ENCODE measurements at places on chromosomes 2 and 18. TPM values are rescaled to one million over a fixed set of nuclear protein-coding genes. Genes with fewer than 3 reads are reported as not detected.
A peak's percentile ranks its signal among the peaks of the same experiment; 100 is the strongest.

GRCh38 chr18:44637210-44638033 lies 43.3 kb upstream of the SETBP1 start:
- no peaks in the 10 kb centered on the region for H3K36me3 ChIP-seq
- no peak for DNase-seq
- no peak overlapping the region for H3K27ac ChIP-seq
- no peak overlapping the region for H3K4me3 ChIP-seq
- H3K4me1 ChIP-seq: no peaks in the 10 kb centered on the region

DNA sequence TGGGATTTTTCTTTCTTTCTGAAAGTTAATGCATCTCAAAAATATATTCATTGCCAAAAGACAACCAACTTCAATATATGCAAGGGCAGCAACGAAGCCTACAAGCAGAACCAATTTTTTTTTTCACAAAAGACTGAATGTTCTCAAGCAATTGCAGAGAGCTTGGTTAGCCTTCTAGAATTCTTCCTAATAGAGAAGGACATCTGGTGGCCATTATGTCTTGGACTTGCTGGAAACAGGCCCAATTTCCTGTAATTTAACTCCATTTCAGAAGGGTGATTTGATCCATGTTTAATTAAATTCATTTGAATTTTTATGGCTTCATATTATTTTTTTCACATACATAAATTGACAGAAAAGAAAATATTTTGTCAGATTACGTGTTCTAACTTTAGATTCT lies 208.0 kb downstream of the TPGS2 start:
- no peaks in the 10 kb centered on the region for H3K36me3 ChIP-seq
- DNase-seq: no peak
- no peaks in the 10 kb centered on the region for H3K4me1 ChIP-seq
- H3K27ac ChIP-seq: no peak overlapping the region

RRM2 gene
- 79.0 TPM for total RNA-seq

DNA sequence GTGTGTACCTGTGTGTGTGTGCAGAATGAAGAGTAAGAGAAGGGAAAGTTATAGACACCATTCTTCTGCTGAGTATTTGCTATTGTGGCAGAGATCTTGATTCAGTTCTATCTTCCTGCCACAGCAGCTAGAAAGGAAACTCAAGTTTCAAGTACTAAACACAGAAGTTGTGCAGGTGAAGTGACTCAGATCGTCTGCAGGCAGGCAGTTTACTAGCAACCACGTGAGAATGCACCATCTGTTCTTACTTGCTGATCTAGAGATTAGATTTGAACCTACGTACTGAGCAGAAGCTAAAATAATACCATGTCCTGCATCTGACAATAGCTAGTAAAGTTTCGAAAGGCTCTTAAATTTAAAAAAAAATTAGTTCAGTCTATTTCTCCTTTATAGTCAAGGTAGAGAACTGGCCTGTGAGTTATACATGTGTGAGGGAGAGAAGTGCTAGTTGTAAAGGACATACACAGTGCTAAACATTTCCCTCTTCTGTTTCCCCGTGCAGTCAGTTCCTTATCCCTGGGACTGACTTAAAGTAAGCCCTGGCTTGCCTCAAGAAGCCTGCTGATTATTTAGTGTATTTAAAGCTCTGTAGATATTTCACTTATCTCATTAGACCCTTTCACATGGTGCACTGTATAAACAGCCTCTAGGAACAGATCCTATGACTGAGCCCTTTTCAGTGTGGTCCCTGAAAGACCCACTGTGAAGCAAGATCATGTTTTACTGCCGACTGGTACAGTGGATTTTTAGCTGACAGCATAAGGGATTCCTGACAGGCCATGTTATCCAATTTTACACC lies 45.0 kb downstream of the SLC38A11 start:
- H3K4me3 ChIP-seq: no peak overlapping the region
- H3K4me1 ChIP-seq: no peaks in the 10 kb centered on the region
- H3K36me3 ChIP-seq: no peaks in the 10 kb centered on the region
- peak overlapping the region; percentile 79 for H3K27ac ChIP-seq
- peak; percentile 86 for DNase-seq

ARHGAP28 gene
- total RNA-seq: 4.7 TPM

DNA sequence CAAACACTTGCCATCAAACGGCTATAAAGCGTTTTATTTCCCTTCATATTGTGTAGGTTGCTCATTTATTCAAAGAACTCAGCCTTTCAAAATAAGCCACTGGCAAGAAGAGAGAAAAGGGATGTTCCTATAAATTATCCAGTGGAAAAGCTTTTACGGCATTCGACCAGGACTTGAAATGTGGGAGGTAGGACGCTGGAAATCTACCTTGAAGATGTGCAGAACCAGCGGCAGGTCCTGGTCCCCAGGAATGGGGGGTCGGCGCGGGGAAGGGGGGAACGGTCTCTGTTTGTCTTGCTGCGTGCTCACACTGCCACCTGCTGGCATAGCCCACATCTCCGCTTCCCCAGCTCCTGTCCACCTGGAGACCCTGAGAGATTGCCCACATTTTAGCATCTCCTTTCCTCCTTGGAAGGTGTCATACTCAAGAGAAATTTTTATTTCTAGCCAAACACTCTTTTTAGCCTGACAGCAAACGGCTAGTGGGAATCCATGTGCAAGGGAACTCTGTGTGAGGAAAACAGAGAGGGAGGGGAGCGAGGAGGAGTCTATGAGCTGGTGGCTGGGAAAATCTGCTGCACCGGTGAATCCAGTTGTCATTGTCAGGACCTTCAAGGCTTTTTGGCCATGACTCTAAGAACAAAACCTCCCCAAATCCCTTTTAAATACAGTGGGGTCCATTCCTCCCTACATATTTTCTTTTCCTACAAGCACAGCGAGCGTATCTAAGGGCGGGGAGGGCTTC lies 349.0 kb upstream of the PKDCC start:
- no peaks in the 10 kb centered on the region for H3K27me3 ChIP-seq
- H3K4me1 ChIP-seq: no peaks in the 10 kb centered on the region
- no peaks in the 10 kb centered on the region for H3K36me3 ChIP-seq
- H3K27ac ChIP-seq: no peak overlapping the region

- H3K4me3 ChIP-seq: no peak overlapping the region
- no peaks in the 10 kb centered on the region for H3K4me1 ChIP-seq
- no peak overlapping the region for H3K27ac ChIP-seq
- DNase-seq: no peak
These were observed 30.8 kb upstream of the PUM2 start for GRCh38 chr2:20381457-20381856.

GRCh38 chr2:32452338-32453064 lies 95.7 kb downstream of the BIRC6 start:
- no peak overlapping the region for H3K4me3 ChIP-seq
- H3K27me3 ChIP-seq: no peaks in the 10 kb centered on the region
- H3K36me3 ChIP-seq: peaks cover 3% of the 10 kb centered on the region
- H3K4me1 ChIP-seq: no peaks in the 10 kb centered on the region

GRCh38 chr2:122516775-122517174 lies 761.3 kb downstream of the TSN start:
- no peak overlapping the region for H3K27ac ChIP-seq
- H3K27me3 ChIP-seq: no peaks in the 10 kb centered on the region
- no peak for DNase-seq
- no peak overlapping the region for H3K4me3 ChIP-seq

DNA sequence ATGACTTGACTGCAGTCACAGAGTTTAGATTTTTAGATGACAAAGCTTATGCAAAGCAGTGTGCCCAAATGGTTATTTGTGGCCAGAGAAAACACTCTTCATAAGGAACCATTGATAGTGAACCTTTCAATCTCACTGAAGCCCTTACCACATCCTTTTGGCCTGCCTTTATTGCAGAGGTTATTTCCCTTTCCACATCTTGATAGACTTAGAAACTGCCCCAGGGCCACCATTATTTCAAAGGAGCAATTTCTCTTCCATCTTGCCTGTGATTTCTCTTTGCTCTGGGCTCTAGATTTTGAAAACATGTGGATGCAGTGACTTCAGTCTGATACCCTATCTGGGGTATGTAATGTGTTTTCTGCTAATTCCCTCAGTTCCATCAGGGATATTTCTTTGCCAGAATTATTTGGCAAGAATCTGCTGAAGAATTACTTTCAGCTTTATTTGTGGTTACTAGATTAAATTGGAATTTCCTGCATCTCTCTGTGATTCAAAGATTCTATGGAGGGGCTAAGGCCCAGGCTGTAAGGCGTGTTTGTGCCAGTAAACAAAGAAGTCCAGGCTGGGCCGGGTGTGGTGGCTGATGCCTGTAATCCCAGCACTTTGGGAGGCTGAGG lies 51.0 kb downstream of the MOGAT1 start:
- H3K27me3 ChIP-seq: no peaks in the 10 kb centered on the region
- DNase-seq: no peak
- no peaks in the 10 kb centered on the region for H3K36me3 ChIP-seq
- H3K4me3 ChIP-seq: no peak overlapping the region

UGT1A4 gene
- 0.09 TPM for total RNA-seq

DNA sequence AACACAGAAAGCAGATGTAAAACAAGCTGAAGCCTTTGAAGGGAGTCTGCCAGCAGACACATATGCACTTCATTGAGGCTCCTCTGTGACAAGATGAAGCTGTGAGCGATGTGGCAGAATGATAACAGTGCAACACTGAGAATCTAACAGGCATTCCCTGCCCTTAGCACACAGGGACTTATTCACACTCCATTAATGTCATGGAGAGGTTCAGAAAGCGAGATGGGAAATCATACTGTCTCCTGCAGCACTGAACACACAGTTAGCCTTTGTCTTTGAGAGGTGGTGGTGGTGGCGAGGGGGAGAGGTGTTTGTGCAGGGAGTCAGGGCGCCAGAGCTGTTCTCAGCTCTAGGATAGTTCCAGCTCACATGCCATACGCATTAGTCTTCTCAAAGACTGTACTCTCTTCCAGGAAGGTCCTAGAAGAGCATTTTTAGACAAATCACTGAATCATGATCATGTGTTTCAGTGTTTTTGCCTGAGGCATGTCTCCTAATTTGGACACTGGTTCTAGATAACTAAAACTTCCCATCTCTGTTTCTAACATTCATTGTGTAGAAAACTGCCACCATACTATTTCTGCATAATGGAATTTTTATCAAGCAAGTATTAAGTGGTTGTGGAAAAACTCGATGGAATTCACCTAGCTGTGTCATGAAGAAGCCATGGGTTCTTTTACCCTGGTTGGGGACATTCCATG lies 93.5 kb upstream of the ITGB6 start:
- peaks cover 7% of the 10 kb centered on the region for H3K4me1 ChIP-seq
- H3K4me3 ChIP-seq: no peak overlapping the region
- no peak overlapping the region for H3K27ac ChIP-seq
- no peak for DNase-seq
- H3K36me3 ChIP-seq: peaks cover 17% of the 10 kb centered on the region

- no peaks in the 10 kb centered on the region for H3K4me1 ChIP-seq
- no peak overlapping the region for H3K4me3 ChIP-seq
- H3K27ac ChIP-seq: no peak overlapping the region
- DNase-seq: no peak
- H3K27me3 ChIP-seq: no peaks in the 10 kb centered on the region
These were observed 18.3 kb downstream of the ARHGEF33 start for GRCh38 chr2:38907743-38908562.

NPPC gene
- total RNA-seq: 8.5 TPM

GRCh38 chr18:29071869-29072268 lies 894.9 kb upstream of the CDH2 start:
- DNase-seq: no peak
- H3K27ac ChIP-seq: no peak overlapping the region
- no peaks in the 10 kb centered on the region for H3K27me3 ChIP-seq
- no peak overlapping the region for H3K4me3 ChIP-seq

DNA sequence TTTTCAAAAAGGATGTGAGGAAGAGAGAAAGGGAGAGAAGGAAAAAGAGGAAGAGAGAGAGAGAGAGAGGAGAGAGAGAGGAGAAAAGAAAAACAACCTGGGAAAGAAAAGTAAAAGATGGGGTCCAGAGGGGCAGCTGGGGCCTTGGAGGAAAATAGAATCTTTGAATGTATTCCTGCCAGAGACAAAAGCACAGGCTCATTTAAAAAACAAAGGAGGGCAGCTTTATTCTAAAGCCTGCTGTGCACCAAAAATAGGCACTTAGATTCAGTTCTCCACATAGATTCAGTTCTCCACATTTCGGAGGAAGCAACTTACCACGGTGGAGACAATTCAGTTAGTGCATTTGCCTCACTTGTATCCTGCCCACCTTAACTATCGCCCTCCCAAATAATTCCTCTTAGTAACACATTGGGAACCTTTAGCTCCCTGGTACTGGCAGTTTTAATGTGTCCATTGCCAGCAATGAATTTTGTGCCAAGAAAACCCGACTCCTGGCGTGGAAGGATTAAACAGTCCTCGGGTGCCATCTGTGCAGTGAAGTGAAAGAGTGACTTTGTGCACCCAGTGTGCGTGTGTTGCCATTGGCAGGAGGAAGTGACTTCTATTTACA lies 71.3 kb downstream of the DPP4 start:
- H3K36me3 ChIP-seq: peaks cover 5% of the 10 kb centered on the region
- no peak overlapping the region for H3K27ac ChIP-seq
- no peak for DNase-seq
- peaks cover 15% of the 10 kb centered on the region for H3K4me1 ChIP-seq
- no peaks in the 10 kb centered on the region for H3K27me3 ChIP-seq

- H3K36me3 ChIP-seq: no peaks in the 10 kb centered on the region
- DNase-seq: no peak
- no peak overlapping the region for H3K27ac ChIP-seq
- no peak overlapping the region for H3K4me3 ChIP-seq
These were observed 188.7 kb downstream of the RTP5 start for GRCh38 chr2:242058116-242058680.

- no peaks in the 10 kb centered on the region for H3K36me3 ChIP-seq
- no peak overlapping the region for H3K27ac ChIP-seq
- DNase-seq: no peak
- no peaks in the 10 kb centered on the region for H3K27me3 ChIP-seq
These were observed 286.0 kb downstream of the LPIN1 start for GRCh38 chr2:12032398-12032797.

DNA sequence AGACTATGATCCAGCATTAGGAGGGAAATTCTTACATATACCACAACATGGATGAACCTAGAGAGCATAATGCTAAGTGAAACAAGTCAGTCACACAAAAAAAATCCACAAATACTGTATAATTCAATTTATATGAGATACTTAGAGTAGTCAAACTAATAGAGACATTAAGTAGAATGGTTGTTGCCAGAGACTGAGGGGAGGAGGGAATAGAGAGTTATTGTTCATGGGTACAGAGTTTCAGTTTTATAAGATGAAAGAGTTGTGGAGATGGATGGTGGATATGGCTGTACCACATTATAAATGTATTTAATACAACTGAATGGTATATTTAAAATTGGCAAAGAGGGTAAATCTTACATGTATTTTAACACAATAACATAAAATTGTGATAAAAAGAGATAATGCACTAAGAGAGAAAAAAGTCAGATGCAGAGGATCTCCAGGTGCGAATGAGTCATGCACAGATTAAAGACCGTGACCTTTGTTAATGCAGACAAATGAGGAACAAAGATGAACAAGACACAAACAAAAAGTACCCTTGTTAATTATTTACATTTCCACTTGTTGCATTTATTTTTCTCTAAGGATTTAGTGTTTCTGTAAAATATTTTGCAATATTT lies 541.7 kb upstream of the MEX3C start:
- no peak overlapping the region for H3K4me3 ChIP-seq
- H3K4me1 ChIP-seq: no peaks in the 10 kb centered on the region

MEIS1 gene
- total RNA-seq: 9.8 TPM

- no peaks in the 10 kb centered on the region for H3K36me3 ChIP-seq
- H3K27ac ChIP-seq: no peak overlapping the region
- peaks cover 39% of the 10 kb centered on the region for H3K27me3 ChIP-seq
- no peak for DNase-seq
- H3K4me1 ChIP-seq: no peaks in the 10 kb centered on the region
These were observed 129.1 kb upstream of the SMAD2 start for GRCh38 chr18:48059455-48060010.
